Activated T-helper 1 cell treated with Interleukin-2 at 50 U/mL for 16 hours (primary cell): ENCODE measurements at places on chromosomes 2 and 18.

- DNase-seq = no peak
Measured at GRCh38 chr2:216660496-216660895, 27.3 kb downstream of the IGFBP2 start.

DNA sequence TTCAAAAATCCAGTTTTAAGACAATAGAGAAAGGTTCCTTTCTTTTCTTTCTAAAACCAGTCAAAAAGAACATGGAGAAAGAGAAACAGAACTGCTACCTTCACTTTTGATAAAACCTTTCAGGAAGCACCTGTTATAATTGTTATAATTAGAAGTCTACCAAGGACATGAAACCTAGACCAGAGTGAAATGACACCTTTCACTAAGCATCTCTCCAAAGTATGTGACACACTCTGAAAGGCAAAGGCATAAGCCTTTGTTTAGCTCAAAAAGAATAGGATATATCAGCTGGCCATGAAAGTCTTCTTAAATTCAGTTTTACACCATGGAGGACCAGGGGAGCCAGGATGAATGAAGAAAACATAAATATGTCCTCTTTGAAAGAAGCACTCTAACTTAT lies 18.8 kb upstream of the RBM45 start:
- DNase-seq = no peak

DNA sequence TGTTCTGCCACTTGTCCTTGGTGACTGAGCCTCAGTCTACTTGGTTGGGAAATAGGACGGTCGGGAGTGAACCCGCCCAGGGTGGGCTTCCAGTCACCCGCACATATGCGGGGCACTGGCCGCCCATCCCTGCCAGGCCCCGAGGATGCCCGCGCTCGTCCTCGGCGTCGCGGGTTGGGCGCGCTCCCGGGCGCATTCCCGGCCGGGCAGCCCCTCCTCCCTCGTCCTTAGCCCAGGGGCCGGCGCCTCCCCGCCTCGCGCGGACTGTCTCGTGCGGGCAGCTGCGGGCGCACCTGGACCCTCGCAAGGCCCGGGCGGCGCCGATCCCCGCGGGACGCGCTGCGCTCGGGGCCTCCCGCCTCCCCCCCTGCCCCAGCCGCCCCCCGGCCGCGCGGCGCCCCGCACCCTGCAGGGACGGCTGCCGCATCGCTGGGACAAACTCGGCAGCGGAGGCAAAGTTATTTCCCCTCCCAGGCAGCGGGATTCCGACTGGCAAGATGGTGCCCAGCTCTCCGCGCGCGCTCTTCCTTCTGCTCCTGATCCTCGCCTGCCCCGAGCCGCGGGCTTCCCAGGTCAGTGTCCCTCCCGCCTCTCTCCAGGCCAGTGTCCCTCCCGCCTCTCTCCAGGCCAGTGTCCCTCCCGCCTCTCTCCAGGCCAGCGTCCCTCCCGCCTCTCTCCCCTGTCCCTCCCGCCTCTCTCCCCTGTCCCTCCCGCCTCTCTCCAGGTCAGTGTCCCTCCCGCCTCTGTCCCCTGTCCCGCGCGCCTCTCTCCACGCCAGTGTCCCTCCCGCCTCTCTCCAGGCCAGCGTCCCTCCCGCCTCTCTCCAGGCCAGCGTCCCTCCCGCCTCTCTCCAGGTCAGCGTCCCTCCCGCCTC lies at the start of gene FBLN7:
Gene FBLN7 (plus strand): TSS at position 227 of the 874 bp plus-strand sequence. CDS start 271 bp downstream, at position 498.
- no peak for DNase-seq

DNA sequence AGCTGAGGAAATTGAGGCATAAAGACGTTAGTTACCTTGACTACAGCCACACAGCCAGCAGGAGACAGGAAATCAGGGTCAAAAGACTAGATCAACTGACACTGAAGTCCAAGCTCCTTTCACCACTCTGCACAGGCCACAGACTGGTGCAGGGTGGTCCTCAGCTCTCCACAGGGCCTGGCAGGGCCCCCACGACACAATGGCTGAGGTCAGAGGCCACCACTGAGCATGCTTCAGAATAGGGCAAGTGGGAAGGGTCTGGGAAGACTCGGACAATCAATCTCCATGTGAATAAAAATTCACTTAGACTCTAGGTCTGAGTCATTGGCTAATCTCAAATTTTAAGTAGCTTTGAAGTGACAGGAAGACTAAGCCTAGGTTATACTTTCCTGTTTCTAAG lies 201.7 kb downstream of the ALK start:
- DNase-seq = no peak

GRCh38 chr2:145032791-145033190 lies 512.9 kb upstream of the ZEB2 start:
- DNase-seq = no peak

- DNase-seq = no peak
Measured at GRCh38 chr2:53515435-53516332, 251.9 kb upstream of the CHAC2 start.

DNA sequence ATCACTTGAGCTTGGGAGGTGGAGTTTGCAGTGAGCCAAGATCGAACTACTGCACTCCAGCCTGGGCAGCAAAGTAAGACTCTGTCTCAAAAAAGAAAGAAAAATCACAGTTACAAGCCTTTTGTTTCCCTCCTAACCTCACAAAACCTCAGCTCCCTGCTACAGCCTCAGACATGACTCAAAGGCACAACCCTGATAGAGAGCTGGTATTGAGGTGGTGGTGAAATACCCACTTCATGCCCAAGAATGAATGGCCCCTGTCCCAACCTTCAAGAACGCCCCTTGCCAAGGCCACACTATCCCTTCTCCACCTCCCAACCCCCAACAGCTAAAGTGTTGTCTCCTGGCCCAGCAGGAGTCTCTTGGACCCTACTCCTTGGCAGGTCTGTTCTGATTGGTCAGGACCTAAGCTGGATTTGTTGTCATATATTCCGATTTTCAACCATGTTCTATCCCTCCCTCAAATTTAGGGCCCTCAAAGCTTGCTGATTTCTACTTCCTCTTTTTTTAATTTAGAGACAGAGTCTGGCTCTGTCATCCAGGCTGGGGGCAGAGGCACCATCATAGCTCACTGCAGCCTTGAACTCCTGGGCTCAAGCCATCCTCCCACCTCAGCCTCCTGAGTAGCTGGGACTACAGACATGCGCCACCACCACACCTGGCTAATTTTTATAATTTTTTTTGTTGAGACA lies 61.9 kb upstream of the BZW1 start:
- no peak for DNase-seq

DNA sequence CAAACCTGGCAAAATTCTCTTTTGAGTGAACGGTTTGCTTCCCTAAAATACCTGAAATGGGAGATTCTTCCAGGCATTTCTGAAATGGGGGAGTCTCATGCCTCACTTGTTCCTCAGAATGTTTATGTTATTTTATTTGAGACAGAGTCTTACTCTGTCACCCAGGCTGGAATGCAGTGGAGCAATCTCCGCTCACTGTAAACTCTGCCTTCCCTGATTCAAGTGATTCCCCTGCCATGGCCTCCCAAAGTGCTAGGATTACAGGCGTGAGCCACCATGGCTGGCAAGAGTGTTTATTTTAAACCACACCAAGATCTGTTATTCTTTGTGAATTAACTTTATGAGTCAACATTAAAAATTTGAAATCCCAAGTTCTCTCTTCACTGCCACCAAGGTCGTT lies 6.4 kb upstream of the FHL2 start:
- DNase-seq = no peak

DNA sequence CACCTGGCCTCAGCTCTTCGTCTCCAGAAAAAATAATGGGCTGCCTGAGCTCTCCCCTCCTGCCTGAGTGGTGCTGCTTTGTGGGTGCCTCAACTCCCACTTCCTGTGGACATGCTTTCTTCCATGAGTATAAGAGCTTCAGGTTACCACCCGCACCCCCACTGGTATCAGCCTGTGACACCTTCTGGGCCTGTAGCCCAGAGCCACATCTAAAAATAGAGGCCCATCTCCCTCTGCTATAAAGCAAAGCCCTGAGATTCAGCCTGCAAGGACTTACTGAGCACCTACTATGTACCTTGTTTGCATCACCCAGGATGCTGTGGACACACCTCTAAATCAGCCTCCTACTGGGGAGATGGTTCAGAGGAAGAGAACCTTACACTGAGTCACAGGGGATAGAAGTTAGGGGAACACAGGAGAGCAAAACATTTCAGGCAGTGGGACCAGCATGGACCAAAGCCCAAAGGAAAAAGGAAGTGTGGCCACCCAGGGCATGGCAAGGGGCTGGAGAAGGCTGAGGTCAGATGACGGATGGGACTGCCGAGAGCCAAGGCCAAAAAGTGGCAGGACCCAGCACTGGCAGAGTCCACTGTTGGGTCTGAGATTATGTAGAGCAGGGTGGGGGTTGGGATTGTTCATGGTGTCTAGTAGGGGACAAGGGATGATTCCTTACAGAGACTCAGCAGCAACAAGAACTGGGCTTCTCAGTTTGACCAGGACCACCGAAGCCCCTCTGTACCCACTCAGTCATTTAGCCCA lies 123.7 kb upstream of the PPP1CB start:
- no peak for DNase-seq

- DNase-seq = no peak
Measured at GRCh38 chr2:113703386-113704299, 52.8 kb downstream of the SLC35F5 start.

DNA sequence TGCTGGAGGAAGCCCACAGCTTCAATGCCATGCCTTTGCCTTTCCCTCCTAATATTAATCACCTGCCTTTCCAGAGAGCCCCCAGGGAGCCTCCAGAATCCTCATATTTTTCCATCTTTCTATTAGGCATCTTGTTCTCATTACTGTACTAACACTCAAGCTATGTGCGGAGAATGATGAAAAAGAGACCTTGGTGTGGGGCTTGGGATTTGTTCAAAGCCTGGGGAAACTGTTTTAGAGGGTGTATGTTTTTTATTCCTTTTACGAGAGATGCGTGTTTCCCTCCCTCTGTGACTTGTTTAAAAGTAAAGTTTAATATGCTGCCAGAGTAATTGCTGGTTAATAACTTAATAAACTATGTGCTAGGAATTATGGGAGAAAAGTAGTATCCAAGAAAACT lies 102.4 kb upstream of the ZFP36L2 start:
- no peak for DNase-seq

DNA sequence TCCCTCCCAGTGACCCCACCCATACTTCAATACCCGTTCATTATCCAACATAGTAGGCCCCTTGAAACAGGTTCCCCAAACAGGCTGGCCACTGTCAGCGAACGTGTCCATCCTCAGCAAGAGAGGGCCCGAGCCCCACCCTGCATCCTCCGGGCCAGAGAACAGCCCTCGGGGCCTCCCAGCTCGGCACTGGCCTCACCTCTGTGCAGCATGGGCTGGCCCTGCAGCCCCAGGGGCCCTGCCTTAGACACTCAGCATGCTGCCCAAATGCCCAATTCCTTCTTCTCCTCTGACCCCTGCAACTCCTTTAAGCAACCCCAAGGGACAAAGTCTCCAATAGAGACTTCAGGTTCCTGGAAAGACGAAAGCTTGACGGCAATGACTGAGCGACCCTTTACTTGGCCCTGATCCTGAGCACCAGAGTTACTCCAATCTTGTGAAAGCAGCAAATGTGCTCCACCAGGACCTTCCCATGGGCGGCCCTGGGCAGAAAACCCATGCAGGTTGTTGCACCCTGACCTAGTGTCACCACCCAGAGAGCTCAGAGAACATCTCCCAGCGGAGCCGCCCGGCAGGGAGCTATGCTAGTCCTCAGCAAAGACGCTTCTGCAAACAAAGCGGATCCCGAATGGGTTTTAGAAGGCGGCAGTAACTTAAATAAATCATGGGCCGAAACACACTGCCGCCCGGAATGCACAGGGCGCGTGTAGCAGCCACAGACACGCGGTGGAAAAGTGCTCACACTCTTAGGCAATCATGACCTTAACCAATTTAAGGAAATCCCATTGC lies 782 bp downstream of the COL6A3 start:
- DNase-seq = no peak

GRCh38 chr18:49588971-49589370 lies 27.1 kb downstream of the LIPG start:
- DNase-seq = no peak

GRCh38 chr2:215712219-215712868 lies 276.5 kb upstream of the FN1 start:
- no peak for DNase-seq

DNA sequence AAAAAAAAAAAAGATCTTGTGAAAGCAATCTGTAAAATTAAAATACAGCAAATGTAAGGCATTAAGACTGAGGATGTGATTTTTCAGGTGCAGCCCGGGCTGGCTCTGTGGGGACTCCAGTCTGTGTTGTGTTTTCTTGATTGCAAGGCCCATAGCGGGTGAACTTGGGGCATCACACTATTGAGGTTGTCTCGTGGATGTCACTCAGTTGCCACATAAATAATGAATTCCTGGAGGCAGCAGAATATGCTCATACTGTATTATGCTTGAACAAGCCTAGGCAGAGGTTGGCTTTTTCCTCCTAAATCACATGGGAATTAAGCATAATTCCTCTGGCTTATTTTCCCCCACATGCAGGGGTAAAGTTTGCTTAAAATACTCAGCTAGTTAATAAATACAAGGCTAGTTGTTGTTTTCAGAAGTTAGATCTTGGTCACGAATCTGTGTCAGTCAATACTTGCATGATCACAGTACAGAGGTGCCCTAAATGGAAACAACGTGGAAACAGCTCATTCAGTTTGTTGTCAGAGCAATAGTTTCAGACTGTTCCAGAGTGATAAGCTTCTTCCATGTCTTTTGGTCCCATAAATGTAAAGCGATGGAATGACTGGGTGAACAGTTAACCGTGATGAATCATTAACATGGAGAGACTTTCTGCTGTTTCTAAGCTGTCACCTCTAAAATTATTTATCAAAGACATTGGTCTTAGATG lies 16.4 kb downstream of the GEMIN6 start:
- DNase-seq = no peak

- DNase-seq = no peak
Measured at GRCh38 chr2:42957109-42957860, 164.9 kb upstream of the HAAO start.

DNA sequence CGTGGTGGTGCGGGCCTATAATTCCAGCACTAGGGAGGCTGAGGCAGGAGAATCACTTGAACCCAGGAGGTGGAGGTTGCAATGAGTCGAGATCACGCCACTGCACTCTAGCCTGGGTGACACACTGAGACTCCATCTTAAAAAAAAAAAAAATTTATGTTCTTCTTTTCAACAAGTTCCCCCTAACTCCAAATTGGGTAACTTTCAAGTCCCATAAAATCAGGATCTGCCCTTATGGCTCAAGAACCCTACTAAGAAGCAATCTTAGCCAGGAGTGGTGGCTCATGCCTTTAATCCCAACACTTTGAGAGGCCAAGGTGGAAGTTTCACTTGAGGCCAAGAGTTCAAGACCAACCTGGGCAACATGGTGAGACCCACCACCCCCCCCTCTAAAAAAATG lies 30.3 kb upstream of the TLK1 start:
- no peak for DNase-seq

GRCh38 chr18:58452454-58453166 lies 176.3 kb downstream of the ALPK2 start:
- DNase-seq = no peak

GRCh38 chr2:8985561-8986326 lies 17.7 kb downstream of the MBOAT2 start:
- DNase-seq = no peak
